ENCODE measurements at places on chromosomes 7 and 10.

DNA sequence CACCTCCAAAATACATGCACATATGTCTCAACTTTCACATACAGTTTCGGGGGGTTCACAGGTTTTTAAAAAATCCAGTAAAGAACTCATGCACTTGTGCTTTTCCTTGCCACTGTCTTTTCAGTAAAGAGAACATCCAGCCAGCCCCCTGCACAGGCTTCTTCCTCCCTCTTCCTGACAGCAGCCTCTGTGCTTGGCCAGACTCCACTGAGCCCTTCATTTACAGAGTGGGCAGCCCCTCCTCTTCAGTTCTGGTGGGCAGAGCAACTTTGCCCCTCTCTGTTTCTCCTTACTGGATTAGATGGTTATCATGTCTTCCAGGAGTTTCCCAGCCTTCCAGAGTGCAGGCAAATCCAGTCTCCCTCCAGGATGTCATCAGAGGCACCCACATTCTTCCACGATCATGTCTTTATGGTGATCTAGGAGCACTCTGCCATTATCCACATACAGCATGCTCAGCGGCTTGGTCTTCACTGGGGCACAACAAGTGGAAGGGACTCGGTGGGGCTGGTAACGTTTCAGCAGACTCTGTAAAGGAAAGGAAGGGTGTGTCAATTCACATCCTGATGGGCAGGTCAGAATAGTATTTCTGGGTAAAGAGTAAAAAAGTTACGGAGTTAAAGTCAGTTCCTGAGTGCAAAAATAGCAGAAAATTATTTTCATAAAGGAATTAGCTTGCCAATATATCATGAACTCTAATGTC lies 8.8 kb downstream of the NODAL start:
- no peak for DNase-seq

DNA sequence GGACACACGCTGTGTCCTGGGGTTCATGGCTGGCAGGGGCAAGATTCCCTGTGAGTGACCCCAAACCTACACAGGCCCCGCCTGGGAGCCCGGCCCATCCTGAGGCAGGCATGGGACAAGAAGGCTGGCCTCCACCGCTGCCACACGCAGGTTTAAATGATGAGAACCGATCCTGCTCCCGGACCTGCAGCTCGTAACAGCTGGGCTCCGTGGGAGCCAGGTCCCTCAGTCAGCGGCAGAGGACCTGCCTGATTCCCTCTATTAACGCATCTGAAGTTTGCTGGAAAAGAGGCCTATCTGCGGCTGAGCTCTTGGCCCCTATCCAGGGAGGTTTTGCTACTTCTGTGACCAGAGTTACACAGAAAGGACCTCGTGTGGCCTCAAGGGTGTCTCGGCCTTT lies 112.3 kb downstream of the VIPR2 start:
- no peak for DNase-seq

GRCh38 chr10:102211615-102212299 lies 14.3 kb upstream of the ELOVL3 start:
- DNase-seq: no peak

GRCh38 chr10:15588635-15589508 lies 130.8 kb downstream of the ITGA8 start:
- no peak for DNase-seq

- DNase-seq: no peak
Measured at GRCh38 chr7:45410893-45411292, 163.3 kb upstream of the ADCY1 start.

GRCh38 chr7:69800495-69800894 lies 202.2 kb downstream of the AUTS2 start:
- DNase-seq: no peak

DNA sequence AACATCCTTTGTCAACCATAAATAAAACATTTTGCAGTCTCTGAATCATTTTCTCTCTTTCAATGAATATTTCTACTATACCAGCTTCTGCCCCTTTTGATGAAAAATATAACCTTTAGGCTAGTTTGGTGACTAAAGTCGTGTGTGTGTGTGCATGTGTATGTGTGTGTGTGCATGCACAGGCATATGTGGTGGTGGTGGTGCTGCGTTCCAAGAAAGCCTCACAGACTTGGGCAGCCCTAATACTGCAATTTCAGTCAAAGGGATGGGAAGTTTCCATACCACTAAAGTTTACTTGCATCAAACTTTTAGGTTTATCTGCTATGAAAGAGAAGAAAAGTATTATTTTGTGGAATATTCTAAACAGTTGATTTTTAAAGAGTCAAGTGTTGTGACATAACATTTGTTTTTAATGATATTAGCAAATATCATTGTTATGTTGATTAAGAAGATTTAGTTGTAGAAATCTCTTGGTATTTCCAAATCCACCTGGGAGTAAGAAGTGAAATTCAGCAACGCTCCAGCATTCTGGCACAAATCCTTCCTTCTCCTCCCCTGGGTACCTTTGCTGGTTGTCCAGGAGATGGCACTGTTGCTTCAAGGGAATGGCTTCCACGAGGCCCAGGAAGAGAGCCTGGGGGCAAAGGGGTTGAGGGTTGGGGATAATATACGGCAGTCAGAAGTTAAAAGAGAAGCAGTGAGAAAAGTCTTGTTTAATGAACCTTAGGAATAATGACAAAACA lies 41.5 kb downstream of the ASB4 start:
- DNase-seq: peak; percentile 54

GRCh38 chr10:119448628-119449584 lies 93.6 kb downstream of the RGS10 start:
- DNase-seq: no peak

- no peak for DNase-seq
Measured at GRCh38 chr7:42053834-42054233, 183.2 kb downstream of the GLI3 start.

DNA sequence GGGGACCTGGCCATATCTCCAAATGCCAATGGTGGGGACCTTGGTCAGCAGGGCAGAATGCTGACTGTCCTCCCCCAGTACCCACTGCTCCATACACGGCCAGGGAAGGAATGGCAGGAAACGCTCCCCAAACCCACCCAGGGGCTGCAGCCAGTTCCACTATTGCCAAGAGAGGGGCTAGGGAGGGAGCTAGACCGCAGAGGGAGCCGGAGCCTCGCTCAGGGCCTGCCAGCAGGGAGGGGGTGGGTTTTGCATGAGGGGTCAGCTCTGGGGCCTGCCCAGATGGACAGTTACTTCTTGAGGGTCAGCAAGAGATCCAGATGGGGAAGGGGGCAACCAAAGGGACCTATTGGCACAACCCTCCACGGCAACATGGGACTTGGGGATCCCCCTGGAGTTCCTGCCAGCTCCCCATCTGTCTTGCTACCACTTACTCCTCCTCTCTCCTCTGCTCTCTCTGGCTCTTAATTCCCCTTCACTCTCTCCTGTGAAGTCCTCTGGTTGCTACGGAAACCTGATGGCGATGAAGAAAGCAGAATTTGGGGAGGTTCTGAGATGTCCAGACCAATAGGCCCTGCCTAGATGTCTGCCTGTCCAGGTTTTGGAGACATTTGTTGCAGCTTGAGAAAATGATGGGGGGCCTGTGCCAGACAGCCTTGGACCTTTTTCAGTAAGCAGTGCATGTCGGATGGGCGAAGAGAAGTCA lies 12.6 kb downstream of the FGF8 start:
- DNase-seq: no peak

DNA sequence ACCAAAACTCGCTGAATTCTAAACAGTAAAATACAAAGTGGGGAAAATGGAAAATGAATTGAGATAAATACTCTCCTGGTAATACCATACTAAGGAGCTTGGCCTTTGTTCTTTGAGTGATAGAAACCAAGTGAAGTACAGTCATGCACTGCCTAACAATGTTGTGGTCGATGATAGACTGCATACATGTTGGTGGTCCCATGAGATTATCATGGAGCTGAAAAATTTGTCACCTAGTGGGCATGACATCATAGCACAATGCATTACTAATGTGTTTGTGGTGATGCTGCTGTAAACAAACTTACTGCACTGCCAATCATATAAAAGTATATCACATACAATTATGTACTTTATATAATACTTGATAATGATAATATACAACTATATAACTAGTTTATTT lies 419.1 kb downstream of the ARL4A start:
- DNase-seq: no peak

DNA sequence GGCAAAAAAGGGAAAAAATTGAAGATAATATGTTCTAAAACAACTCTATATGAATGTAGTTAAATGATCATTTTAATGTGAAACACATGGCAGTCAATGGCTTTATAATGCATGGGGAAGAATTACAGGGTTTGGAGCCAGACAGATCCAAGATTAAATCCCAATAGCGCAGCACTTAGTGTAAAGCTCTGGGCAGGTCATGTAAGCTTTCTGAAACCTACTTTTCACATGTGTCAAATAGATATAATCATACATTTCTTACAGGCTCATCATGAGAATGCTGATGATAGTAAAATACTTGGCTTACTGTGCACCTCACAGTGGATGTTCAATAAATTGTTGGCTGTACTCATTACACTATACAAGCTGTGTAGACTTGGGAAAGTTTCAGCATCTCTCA lies 48.0 kb upstream of the ZNF365 start:
- DNase-seq: no peak

DNA sequence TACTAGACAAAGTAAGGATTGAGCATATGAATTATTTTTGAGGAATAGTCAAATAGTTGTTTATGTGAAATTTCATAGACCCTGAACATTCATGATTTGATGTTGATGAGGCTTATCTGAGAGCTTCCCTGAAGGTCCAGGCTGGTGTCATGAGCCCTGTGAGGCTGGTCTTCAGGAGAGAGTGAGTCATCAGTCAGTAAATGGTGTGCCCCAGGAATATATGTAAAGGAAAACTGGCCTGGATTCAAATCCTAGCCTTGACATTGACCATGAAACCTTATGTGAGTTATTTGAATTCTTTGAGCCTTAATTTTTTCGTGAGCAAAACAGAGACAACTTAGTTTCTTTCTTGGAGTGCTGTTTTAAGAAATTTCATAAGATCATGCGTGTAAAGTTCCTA lies 6.2 kb downstream of the TMEM236 start:
- DNase-seq: no peak

GRCh38 chr7:87806150-87806549 lies 70.0 kb downstream of the SLC25A40 start:
- DNase-seq: no peak

DNA sequence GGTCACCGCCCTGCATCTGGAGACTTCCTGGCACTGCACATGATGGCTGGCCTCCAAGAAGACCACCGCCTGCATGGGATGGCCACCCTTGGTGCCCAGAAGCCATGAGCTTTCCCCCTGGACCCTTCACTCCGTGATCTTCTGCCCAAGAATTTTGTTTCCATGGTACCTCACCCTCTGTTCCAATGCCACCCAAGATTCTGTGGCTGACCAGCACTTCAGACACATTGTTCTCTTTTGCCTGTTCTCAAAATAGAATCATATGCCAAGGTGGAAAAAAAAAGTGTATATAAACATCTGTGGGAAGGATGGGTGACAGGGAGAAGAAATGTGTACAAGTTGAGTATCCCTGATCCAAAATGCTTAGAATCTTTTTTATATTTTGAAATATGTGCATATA lies 12.1 kb downstream of the HTR7 start:
- no peak for DNase-seq

- peak; percentile 39 for DNase-seq
Measured at GRCh38 chr7:4725014-4725849, 43.1 kb downstream of the FOXK1 start.

Data from AML-193 (cell line).